ENCODE measurements at places on chromosomes 4 and X.

GRCh38 chr4:42640613-42641012 lies 16.3 kb downstream of the ATP8A1 start:
- DNase-seq = no peak

DNA sequence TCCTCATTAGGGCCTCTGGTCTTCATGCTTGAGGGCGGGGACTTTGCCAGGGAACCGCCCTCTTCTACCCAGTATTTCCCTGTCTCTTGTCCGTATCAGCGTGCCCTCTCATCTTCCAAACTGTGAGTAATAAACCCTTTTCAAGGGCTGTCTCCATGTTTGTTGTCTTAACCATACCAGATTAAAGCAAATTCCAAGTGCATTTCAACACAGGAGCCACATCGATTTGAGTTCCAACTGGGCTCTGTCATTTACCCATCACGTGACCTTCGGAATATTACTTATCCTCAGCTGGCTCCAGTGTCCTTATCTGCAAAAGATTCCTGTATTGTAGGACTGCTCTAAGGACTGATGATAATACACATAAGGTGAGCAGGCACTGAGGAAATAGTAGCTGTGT lies 6.4 kb upstream of the PHEX start:
- DNase-seq = no peak

- no peak for DNase-seq
These were observed 48.8 kb downstream of the UGT2B10 start for GRCh38 chr4:68864438-68865187.

GRCh38 chrX:15816886-15817285 lies 26.6 kb downstream of the ZRSR2 start:
- no peak for DNase-seq

- DNase-seq = no peak
These were observed 236.8 kb downstream of the ARHGAP10 start for GRCh38 chr4:147968641-147969040.

GRCh38 chr4:7607156-7607910 lies 172.6 kb upstream of the PSAPL1 start:
- no peak for DNase-seq

DNA sequence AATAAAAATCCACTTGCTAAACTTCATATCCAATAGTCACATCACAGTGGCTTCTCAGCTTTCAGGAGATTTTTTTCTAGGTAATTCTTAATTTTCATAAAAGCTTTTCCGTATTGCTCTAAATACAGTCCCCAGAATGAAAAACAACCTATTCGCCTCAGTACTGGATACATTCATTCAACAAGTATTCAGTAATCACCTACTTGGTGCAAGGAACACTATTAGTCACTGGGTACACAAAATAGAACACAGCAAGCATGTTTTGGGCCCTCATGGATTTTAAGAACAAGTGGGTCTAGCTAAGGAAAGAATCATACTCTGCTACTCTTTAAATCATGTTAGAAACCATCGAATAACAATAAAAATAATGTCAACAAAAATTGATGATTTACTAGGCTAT lies 2.8 kb upstream of the BEX3 start:
- DNase-seq = no peak

DNA sequence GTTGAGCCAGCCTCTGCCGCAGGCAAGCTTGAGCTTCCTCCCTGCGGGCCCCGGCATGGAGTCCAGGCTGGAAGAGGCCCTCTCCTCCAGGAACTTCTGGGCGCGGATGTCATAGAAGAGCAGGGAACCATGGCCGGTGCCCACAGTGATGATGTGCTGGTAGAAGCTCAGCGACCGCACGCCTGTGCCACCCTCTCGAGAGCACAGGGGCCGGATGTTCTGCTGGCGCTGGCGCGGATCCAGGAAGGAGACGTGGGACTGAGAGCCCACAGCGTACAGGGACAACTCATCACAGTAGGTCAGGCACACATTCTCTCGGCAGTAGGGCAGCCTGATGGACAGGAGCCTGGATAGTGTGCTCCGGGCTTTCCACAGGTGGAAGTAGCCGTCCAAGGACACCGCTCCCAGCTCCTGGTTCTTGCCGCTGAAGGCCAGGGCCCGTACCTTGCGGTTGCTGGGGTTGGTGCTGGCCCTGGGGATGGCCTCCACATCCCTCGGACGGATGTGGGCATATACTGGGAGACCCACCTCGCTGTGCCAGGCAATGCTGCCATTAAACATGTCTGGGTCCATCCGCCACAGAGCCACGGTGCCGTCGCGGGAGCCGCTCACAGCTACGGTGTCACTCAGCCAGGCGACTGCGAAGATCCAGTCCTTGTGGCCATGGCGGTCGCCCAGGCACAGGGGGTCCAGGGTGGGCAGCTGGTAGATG lies 1.2 kb downstream of the DCAF12L2 start:
- DNase-seq = no peak

DNA sequence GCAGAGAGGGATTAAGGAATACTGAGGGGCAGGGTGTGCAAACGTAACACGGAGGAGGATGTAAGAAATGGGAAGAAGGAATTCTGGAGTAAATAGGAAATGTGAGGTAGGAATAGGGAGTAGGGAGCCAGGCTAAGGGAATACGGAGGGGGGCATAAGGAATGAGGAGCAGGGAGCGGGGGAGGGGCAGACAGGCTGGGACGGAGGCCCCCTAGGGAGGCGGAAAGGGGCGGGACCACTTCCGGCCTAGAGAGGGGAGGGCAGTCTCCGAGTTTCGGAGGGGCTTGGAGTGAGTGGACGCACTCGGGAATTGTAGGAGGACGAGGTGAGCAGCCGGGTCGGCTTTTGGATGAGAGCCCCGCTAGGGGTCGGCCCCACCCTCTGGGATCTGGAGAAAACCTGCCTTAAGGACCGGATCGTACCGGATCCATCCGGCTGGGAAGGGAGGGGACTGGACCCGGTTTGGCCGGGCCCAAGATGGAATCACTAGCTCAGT lies 612 bp downstream of the MAGED2 start:
- peak; percentile 90 for DNase-seq

- no peak for DNase-seq
These were observed 117.8 kb downstream of the RASGEF1B start for GRCh38 chr4:81353861-81354260.

DNA sequence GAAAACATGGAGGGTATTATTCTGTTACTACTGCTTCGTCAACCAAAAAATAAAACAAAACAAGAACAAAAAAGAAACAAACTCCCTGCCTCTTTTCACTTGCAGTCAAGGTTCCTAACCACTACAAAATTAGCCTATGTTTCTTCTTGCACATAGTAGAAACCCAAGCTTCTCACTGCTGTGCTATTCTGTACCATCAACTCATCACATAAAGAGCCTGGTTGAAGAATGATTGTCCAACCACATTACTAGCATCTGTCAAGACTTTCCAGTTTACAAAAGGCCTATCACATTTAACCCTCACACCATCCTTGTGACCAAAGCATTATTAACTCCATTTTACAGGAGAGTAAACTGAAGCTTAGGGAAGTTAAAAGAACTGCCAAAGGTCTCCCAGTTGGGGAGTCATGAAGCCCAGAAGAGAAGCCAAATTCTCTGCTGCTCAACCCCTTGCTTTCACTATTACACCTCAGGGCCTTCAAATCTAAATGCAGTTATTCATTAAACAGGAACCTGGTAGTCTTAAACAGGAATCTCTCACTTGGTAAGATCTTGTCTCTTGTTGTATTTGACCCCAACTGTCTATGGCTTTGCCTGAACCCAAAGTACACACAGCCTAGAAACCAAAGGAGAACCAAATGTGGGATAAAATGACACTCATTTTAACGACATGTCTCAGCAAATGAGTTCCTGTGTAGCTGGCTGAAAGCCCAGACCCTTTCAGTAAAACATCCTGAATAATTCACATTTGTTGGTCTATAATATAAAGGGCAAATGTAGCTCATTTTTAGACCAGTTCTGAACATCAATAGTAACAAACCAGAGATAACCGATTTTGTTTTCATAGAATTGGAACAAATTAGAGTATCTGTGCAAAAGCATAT lies 8.6 kb downstream of the F9 start:
- peak; percentile 2 for DNase-seq

- DNase-seq = no peak
These were observed 215.3 kb downstream of the HS6ST2 start for GRCh38 chrX:132743086-132743485.

GRCh38 chrX:20260885-20261284 lies 5.8 kb downstream of the RPS6KA3 start:
- DNase-seq = no peak

- no peak for DNase-seq
These were observed 36.4 kb downstream of the TMEM154 start for GRCh38 chr4:152643153-152644035.

- DNase-seq = no peak
These were observed 2044.5 kb upstream of the AGA start for GRCh38 chr4:179486570-179487335.

DNA sequence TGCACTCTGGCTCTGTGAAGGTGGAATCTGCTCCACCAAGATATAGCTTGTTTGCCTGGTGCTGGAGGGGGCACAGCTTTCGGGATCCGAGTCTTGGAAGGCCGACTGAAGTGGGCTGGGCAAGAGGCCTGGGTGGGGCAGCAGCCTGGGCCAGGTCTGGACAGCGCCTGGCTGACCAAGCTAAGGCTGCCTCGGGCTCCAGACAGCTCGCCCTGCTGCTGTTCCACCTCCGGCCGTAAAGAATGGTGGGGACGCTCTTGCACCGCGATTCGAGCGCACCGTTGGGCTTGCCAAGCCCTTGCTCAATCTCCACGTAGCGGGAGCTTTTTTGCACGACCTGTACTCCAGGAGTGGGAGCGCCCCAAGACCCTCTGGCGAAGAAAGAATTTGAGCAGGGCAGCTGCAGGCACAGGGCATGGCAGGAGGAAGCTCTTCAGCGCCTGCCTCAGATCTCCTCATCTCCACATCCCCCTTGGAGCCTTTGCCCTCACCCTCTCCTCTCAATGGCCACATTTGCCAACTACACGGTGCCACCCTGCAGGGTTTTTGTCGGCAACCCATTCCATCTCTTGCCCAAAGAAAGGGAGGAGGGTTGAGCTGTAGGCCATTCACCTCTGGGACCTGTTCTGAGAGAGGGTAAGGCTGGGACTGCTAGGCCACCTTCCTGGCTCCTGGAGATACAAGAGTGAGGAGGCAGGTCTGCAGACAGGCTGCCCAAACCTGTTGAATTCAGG lies 18.9 kb downstream of the CNGA2 start:
- DNase-seq = peak; percentile 69

- no peak for DNase-seq
These were observed 33.6 kb upstream of the CCNG2 start for GRCh38 chr4:77123411-77123810.

DNA sequence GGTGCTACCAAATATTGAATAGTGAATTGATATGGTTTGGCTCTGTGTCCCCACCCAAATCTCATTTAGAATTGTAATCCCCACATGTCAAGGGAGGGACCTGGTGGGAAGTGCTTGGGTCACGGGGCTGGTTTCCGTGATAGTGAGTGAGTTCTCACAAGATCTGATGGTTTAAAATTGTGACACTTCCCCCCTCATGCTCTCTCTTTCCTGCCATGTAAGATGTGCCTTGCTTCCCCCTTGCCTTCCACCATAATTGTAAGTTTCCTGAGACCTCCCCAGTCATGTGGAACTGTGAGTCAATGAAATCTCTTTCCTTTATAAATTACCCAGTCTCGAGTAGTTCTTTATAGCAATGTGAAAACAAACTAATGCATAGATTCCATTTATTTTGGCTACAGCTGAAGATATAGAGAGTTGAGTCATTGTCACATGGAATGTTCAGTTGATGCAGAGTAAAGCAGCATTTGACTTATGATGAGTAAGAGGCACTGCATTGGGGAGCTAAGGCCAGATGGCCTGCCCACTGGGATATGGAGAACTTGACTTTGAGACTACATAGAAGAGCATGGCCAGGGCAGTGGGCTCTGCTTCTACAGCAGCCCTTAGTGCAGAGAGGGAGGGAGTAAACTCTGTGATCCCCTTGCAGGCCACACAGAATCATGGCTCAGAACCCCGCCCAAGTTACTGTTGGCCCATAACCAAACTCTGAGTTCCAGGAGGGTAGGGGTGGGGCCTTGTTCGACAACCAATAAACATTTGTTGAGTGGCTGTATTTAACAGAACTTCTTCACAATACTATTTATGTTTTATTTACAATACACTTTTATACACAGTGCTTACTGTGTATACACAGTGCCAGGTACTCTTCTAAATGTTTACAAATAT lies 34.2 kb downstream of the RAI2 start:
- no peak for DNase-seq
